Activated T-cell treated with anti-CD3 and anti-CD28 coated beads for 4 hours (primary cell): ENCODE measurements at places on chromosomes 16 and 17.

- no peak for DNase-seq
Observed at GRCh38 chr16:54164789-54165173, 121.8 kb downstream of the IRX3 start.

GRCh38 chr16:20928774-20929411, 28.3 kb downstream of the LYRM1 start:
- no peak for DNase-seq

DNA sequence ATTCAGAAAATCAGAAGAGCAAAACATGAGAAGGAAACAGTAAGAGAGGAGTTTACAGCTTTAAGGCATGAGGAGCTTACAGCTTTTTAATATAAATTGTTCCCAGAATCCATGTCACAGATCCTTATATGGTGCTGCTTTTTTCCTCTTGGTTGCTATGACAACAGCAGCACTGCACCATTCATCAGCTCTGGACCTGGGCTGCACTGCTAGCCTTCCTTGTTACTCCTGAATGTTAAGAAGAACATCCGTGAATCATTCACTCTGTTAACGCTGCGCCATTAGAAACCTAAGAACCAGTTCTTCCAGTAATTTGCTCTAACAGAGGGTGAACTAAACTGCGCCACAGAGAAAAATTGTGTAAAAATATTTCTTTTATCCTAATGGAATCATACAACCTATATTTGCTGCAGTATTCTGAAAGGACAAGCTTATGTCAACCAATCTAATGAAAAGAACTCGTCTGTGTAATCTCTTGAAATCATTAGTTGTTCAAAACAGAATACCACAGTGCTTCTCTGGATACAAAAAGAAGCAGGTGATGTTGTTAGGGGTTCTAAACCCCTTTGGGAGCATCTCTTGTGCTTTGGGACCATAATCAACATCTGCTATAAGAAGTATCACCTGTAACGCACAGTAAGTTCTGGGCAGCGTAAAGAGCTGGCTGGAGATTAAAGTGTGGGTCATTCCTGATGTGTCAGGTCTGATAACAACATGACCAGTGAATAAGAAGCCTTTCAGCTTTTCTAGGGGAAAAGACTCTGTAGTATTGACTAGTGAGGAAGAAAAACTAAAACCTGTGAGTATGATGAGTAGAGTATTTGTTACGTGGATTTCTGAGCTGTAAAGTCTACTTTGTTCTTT, 151.2 kb downstream of the TANC2 start:
- DNase-seq, result no peak

GRCh38 chr16:30953511-30954124, 3.9 kb upstream of the SETD1A start:
- peak; percentile 36 for DNase-seq

DNA sequence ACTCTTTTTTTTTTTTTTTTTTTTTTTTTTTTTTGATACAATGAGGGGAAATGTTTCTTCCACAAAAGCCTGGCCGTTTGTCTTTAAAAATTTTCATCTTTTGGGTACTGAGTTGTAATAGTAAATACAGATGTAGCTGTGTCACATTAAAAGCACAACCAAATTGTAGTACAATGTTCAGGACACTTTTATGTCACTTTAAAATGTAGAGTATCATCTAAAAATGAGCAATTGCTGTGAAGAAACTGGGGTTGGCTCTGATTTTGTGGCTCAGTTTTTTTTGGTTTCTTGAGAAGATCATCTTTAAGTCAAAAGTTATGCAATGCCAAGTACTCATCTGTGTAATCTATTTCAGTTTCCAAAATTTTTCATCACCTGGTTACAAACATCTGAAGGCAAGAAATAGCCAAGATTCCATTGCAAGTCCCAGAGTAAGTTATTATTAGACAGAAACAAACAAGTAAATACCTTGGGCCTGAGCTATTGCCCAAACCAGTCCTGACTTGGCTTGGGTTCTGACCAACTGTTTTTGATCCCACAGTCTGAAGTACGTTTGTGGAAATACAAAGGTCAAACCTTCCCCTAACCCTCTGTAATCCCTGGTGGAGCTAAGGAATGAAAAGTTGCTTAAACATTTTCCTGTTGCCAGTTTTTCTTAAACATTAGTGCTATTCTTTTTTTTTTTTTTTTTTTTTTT, 717.2 kb downstream of the WWOX start:
- no peak for DNase-seq

DNA sequence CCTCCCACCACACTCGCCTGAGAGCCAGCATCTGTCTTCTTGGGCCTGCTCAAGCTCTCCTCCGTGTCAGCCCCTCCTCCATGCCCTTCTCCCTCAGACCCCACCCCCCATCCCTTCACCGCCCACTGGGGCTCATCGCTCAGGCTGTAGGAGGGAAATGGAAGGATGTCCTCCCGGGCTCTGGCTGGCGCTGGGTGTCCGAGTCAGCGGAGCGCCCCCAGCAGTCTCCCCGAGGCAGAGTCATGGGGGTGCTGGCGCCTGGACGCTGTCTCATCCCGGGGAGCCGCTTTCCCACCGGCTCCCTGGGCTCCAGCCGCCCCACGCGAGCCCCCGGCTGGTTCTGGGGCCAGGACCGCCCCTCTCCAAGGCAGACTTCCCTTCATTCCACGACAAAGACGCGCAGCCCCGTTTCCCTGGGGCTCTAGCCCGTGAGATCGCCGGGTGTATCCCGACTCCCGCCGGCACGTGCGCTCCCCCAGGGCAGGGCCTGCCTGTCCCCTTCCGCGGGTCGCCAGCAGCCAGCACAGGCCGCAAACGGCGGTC, 428 bp upstream of the ANTKMT start:
- DNase-seq, result no peak

DNA sequence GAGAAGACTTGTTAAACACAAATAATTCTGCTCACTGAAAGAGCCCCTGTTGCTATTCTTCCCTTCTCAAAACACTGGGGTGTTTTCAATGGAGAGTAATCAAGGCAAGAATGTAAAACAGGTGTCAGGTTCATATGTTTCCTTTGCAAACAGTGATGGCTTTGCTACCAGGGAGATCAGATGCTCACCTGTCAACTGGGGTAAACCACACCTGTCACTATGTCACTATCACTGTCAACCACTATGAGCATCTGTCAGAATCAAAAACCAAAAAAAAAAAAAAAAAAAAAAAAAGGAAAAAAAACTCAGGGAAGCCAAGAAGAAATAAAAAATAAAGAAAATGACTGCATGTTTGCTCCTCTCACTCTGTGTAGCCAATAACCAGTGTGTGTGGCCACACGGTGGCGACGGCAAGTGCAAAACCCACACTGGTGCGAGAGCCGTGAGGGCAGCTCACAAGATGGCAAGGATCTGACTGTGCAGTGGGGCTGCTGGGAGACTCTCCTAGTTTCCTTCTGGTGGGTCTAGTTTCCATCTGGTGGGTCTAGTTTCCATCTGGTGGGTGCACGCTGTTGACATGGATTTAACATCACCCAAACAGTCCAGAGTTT, 22.7 kb downstream of the USP22 start:
- DNase-seq, result no peak

DNA sequence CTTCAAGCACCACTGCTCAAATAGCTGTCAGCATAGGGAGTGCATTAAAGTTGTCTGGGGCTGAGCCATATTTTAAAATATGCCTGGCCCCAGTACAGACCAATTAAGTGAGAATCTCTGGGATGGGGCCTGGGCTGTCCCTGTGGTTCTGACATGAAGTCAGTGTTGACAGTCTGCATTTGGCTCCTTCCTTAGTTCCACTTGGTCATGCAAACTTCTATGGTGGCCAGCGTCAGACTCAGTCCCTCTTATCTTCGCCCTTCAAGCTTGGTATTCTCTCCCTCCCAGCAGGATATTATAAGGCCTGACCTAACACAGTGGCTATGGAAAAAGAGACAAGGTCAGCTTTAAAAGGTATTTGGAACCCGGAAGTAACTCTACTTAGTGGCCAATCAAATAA, 177.2 kb downstream of the PMP22 start:
- no peak for DNase-seq
